SJSA1 (cell line): ENCODE measurements at places on chromosomes 2 and 18. TPM values are rescaled to one million over a fixed set of nuclear protein-coding genes. Genes with fewer than 3 reads are reported as not detected.
A peak's percentile ranks its signal among the peaks of the same experiment; 100 is the strongest.

The ASB18 gene
- total RNA-seq: 1.1 TPM in 1 of 2 replicates, not detected in the other

The TMEM37 gene
- total RNA-seq: not detected in 2 replicates

DNA sequence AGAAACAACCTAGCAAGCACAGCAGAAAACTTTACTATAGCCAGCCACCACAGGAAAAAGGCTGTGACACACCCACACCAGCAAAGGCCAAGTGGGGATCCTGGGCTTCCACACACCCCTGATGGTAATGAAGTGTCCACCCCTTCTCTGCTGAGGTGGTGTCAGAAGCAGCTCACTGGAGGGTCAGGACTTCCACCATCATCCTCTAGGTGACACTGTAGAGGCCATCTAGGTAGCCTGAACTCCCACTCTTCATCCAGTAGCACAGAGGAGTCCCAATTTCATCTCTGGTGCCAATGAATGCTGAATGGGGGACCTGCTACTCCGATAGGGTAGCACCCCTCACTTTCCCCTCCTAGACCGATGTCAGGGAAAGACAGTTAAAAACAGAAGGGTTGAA lies 1544.4 kb downstream of the LRP1B start:
- DNase-seq: peak; percentile 4

GRCh38 chr2:209062210-209062609 lies 361.6 kb upstream of the MAP2 start:
- no peak for DNase-seq

GRCh38 chr2:178194600-178195389 lies 483 bp downstream of the OSBPL6 start:
- peak; percentile 53 for DNase-seq

DNA sequence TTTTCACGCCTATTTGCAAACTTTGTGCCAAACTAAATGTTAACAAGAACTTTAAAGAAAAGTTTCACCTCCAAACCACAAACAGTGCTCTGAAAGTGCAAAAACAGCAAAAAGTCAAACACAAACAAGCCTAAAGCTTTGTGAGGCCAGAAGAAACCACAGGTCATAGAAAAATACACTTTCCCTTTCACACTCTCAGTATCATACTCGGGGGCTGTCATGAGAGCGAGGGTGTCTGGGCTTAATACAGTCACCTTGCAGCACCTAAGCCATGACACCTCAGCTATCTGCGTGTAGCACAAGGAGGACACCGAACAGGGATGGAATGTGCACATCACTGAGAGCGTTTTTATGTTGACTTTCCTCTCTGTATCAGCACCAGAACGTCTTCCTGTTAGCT lies 26.6 kb upstream of the SEH1L start:
- no peak for DNase-seq

DNA sequence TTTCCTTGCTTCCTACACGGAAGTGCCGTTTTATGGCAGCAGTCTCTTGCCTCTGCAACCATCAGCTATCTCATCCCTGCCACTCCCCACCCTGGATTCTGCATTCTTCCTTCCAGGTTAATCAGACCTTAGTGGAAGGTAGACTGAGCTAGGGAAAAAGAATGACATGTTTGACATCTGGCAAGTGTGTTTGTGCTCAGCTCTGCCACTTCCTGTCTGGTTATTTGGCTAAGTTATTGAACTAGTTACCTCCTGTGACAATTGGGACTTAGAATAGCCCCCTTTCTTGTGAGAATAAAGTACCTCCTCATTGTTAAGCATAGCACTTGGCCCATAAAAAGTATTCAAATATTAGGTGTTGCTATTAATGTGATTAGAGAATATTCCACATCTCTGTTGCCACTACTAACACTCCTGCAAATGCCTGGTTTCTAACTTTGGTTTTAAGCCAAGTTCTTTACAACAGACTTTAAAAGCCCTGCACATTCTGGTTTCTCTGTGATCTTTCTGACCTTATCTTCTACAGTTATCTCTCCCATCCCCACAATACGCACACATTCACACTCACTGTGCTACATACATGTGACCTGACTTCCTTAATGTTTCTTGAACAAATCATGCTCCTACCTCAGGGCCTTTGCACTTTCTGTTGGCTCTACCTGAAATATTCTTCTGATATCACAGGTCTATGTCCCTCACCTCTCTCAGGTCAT lies 10.8 kb upstream of the MAPRE2 start:
- no peak for DNase-seq

GRCh38 chr2:142176941-142177340 lies 46.1 kb upstream of the LRP1B start:
- DNase-seq: no peak

DNA sequence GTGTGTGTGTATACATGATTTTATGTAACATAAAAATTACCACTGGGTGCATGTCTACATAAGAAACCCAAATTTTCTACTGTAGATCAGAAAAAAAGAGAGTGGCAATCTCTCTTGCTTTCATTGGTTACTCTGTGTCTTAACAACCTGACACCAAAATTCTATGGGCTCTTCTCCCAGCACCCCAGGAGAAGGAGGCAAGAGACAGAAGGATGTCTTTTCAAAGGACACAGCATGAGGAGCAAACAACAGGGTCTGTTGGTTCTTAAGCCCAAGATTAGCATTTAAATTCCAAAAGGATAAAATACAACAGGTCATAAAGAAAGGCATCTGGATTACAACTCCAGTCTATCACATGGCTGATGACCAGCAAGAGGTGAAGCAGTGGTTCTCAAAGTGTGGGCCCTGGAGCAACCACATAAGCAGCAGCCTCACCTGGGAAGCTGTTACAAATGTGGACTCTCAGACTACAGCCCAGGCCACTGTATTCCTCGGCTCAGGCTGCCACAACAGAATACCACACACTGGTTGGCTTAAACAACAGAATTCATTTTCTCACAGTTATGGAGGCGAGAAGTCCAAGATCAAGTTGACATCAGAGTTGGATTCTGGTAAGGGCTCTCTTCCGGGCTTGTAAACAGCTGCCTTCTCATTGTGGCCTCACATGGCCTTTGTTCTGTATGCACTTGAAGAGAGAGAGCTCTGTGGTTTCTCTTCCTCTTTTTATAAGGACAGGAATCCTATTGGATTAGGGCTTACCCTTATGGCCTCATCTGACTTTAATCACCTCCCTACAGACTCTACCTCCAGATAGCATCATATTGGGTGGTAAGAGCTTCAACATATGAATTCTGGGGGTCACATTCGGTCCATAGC lies 79.8 kb upstream of the RNF152 start:
- no peak for DNase-seq

DNA sequence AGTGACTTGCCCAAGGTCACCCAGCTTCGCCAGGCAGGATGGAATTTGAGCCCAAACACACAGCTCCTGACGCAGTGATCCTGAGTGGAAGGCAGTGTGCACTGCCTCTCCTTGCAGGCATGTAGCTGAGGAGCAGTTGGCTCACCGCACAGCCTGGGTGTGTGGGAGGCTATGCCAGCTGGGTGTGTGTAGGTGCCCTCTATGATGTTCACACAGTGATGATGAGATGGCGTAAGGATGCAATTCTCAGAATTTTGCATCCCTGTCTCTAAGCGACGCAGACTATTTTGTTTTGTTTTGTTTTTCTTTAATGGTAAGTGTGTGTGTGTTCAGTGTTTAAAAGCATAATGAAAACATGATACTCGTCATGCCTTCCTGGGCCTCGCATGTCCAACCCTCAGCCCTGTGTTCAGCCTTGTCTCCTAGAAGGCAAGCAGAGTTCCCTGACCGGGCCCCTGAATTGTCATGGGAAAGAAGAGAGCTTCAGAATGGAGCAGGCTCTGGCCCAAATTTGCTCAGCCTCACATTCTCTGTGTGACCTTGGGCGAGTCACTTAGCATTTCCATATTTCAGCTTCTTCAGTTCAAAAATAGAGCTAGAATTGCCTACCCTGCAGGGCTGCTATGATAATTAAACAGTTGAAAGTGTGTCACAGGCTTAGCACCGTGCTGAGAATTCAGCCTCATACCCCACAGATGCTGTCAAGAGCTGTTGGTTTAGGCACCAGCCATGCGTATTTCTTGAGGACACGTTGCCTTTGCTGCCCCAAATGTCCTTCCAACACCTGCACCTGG lies 603.6 kb upstream of the RAB6C start:
- DNase-seq: no peak

DNA sequence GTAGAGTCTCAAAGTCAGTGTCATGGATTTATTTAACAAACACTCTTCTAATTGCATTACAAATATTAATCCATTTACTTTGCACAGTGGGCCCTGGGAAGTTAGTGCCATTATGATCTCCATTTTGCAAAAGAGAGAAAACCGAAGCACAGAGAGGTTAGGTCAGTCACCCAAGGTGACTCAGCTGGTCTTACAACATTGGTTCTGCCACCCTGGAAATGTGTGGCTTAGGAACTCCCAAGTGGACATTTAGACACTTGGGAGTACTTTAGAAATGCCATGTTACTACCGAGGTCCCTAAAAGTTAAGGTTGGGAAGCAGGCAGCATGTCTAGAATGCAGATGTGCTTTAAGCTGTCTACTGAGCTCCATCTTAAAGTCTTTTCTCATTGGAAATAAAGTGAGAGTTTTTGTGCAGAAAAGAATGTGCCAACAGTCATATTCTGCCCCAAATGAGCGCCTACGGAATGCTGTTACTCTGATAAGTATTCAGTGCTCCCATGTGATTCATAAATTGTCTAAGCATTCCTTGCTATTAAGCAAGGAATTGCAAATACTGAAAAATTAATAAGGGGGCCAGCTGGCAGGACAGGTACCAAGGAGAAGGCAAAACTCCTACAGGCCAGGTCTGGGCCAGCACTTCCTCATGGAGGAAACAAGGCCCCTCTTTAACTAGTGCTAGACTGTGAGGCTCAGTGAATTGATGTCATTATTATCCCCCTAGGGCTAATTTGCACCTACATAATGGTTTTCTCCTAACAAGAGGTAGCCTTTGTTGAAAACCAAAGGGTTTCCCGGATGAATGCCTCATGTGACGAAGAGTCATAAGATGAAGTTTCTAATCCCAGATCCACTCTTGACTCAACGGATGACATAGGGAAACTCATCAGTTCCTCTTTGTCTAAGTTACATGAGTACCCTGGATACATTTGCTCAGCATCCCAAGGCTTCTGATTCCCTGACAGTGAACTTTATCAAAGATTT lies 16.3 kb downstream of the NRP2 start:
- DNase-seq: no peak

GRCh38 chr2:181420259-181421130 lies 36.7 kb upstream of the ITGA4 start:
- DNase-seq: no peak

DNA sequence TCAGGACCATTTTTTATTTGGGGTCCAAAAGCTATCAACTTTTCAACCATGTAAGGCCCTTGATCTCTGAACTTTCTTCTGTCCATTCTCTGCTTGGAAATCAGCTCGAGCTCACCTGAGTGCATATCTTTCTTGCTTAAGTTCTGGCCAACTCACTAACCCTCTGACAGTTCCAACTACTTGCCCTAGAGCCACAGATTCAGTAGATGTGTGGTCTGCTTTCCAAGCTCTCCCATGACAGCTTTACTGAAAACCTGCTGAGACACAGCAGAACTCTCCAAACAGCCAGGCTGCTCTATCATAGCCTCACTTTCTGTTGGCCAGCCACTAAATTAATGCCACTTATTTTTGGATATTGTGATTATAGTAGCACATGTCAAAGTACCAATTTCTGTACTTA lies 21.2 kb upstream of the IKZF2 start:
- DNase-seq: no peak
